ENCODE measurements at places on chromosomes 16 and 17.

DNA sequence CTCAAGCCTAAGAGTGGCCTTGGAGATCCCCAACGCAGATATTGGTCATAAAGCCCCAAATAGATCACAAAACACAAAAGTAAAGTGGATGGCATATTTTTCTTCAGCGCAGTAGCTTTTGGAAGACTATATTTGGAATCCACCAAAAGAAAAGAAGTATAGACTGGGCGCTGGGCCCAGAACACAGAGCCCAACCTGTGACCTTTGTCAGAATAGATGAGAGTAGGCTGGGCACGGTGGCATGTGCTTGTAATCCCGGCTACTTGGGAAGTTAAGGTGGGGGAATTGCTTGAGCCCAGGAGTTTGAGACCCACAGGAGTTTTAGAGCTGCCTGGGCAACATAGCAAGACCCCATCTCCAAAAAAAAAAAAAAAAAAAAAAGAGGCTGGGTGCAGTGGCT, 14.6 kb downstream of the SCIMP start:
- DNase-seq = no peak

DNA sequence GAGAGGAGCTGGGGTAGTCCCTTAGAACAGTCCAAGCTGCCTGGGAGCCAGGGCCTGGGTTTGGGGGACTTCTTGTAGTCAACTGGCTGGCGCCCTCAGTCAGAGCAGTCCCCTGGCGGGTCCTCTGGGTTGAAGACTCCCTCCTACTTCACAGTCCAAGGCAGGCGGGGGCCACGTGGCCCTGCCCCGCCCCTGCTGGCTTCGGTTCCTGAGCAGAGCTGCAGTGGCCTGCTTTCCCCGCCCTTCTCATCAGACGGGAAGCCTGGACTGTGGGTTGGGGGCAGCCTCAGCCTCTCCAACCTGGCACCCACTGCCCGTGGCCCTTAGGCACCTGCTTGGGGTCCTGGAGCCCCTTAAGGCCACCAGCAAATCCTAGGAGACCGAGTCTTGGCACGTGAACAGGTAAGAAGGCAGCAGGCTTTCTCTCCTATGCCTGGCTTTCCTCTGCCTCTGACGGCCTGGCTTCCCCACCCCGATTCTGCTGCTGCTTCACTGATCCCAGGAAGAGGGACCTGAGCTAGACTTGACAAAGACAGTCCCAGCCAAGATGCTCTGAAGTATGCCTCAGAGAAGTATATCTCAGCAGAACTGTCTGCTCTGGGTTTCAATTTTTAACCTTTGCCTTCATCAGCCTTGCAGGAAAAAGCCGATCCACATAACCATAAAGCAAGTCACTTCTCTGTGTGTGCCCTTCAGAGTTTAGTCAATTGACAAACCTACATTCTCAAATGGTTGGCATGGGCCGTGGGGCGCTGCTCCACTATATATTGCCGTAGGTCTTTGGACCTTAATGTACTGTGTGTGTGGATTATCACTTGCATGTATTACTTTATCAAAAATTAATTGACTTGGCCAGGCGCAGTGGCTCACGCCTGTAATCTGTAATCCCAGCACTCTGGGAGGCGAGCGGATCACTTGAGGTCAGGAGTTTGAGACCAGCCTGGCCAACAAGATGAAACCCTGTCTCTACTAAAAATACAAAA, 56.3 kb downstream of the SF3B3 start:
- DNase-seq = no peak

DNA sequence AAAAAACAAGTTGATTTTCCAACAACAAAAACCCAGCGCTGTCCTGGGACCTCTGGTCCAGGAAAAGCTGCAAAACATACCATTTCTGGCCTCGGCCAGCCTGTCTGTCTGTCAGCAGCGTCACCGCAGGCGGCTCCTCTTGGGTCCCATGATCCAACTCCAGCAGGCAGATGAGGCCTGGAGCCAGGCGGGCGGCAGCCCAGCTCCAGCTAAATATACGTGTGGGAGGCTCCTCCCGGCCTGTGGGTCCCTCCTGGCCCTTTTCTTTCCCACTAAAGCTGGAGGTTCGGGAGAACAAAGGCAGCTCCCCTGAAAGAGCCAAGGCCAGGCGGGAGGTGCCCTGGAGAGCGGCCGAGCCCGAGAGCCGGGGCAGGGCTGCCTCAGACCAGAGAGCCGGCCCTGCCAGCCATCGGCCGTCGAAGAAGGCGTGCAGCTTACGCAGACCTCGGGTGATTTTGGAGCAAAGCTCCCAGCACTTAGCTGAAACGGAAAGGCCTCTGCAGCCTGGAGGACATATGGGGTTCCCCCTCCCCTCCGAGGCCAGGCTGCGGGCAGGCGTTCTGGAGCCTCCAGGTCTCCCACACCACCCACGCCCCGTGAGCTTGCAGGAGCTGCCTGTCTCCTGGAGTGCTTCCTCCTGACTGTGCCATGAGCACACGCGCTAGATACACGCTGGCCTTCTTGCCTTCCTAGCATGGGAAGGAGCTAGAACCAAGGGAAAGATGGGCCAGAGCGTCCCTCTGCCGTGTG, 19.9 kb upstream of the JPH3 start:
- peak; percentile 91 for DNase-seq

DNA sequence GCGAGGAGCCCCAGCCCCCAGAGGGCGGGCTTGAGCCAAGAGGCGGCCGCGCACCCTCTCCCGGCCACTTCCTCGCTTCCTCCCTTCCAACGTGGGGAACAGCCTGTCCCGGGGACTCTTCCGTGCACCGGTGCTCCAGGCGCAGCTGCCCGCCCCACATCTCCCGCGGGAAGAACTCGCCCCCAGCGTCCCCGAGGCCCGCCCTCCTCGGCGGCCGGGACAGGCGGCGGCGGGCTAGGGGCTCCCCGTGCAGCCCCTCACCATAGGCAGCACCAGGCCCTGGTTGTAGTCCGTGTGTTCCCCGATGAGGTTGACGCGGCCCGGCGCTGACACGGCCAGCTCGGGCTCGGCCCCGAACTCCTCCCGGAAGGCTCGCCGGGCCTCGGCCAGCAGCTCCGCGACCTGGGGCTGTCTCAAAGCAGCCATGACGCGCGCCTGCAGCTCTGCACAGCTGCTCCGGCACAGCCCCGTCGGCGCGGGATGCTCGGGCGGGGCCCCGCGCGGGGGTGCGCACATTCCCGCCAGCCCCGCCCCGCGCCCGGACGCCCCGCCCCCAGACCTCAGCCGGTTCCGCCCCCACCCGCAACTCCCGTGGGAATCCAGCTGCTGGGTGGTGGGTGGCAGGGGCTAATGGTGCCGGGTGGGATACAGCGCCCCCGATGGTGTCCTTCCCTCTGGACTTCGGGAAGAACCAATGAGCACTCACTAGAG, at the start of gene GALK1:
GALK1 (minus strand) TSS at position 482 of the 711 bp plus-strand sequence; CDS start at position 426, 56 bp downstream.
- DNase-seq = peak; percentile 81

GRCh38 chr17:65028545-65028843, 28.0 kb downstream of the GNA13 start:
- DNase-seq = no peak

Data from cardiac muscle cell (in vitro differentiated cells and primary cell).